Naive thymus-derived CD4-positive, alpha-beta T cell (primary cell): ENCODE measurements at places on chromosomes 7 and 10. TPM values are rescaled to one million over a fixed set of nuclear protein-coding genes. Genes with fewer than 3 reads are reported as not detected.

The OR6V1 gene
- total RNA-seq = not detected in 2 replicates

The ATP6V0A4 gene
- total RNA-seq = not detected

The DYNC1I1 gene
- total RNA-seq = not detected

The MYL10 gene
- not detected for total RNA-seq

The ABCA13 gene
- not detected for total RNA-seq

The LAMB1 gene
- total RNA-seq = not detected

- no peak overlapping the region for H3K4me3 ChIP-seq
- no peaks in the 10 kb centered on the region for H3K4me1 ChIP-seq
- no peak for DNase-seq
Measured at GRCh38 chr10:63003816-63004453, 129.2 kb upstream of the NRBF2 start.

- H3K4me1 ChIP-seq = no peaks in the 10 kb centered on the region
- DNase-seq = no peak
- no peaks in the 10 kb centered on the region for H3K27me3 ChIP-seq
- no peak overlapping the region for H3K27ac ChIP-seq
- H3K4me3 ChIP-seq = no peak overlapping the region
- H3K36me3 ChIP-seq = no peaks in the 10 kb centered on the region
Measured at GRCh38 chr7:132353936-132354335, 222.3 kb downstream of the PLXNA4 start.

GRCh38 chr10:117134306-117135025 lies 3.6 kb downstream of the VAX1 start:
- no peaks in the 10 kb centered on the region for H3K27me3 ChIP-seq
- H3K27ac ChIP-seq = no peak overlapping the region
- no peak overlapping the region for H3K4me3 ChIP-seq
- no peaks in the 10 kb centered on the region for H3K4me1 ChIP-seq
- DNase-seq = no peak

- no peak for DNase-seq
- H3K36me3 ChIP-seq = no peaks in the 10 kb centered on the region
- no peaks in the 10 kb centered on the region for H3K27me3 ChIP-seq
- no peaks in the 10 kb centered on the region for H3K4me1 ChIP-seq
- H3K4me3 ChIP-seq = no peak overlapping the region
Measured at GRCh38 chr7:40889539-40889938, 754.7 kb downstream of the SUGCT start.

DNA sequence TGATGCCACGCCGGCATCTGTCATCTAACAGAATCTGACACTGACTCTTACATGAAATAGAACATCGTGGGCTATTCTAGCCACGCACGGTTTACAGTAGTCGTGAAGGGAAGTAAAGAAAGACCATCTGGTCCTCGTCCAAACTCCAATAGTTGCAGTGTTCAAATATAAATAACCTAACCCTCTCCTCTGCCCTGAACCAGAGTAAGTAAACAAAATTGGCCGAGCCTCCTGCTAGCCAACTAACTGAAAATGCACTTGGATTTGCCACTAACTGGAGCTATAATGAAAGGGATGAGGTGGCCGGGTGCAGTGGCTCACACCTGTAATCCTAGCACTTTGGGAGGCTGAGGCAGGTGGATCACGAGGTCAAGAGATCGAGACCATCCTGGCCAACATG lies 29.5 kb upstream of the ZC3HAV1L start:
- H3K36me3 ChIP-seq = peaks cover 55% of the 10 kb centered on the region
- H3K27me3 ChIP-seq = no peaks in the 10 kb centered on the region
- DNase-seq = no peak
